Eye (tissue), 1 donor: ENCODE measurements at places on chromosomes 6 and 20.
A peak's percentile ranks its signal among the peaks of the same experiment; 100 is the strongest.

GRCh38 chr6:44868335-44868668, 459.8 kb upstream of the RUNX2 start:
- DNase-seq, result no peak

DNA sequence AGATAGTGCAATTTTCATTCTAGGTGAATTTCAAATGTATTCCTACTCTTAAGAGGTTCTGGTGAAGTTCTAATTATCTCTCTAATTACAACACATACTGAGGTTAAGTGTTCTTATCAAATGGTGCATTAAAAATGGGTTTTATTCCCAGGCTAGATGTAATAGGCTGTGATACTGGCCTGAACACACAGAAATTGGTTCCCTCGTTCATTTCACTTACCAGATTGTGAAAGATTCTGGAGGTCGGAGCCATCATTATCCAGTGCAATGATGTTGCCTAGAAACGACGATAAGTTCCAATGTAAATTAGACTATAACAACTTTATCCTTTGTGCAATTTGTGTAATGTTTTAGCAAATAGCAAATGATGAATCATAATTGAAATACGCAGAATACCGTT, 172.6 kb upstream of the SOX4 start:
- no peak for DNase-seq

- DNase-seq, result no peak
Observed at GRCh38 chr6:134657751-134658527, 292.0 kb downstream of the ALDH8A1 start.

- no peak for DNase-seq
Observed at GRCh38 chr6:77136086-77136485, 327.2 kb downstream of the HTR1B start.

GRCh38 chr6:89436226-89436625, 3.3 kb downstream of the ANKRD6 start:
- peak; percentile 6 for DNase-seq

- no peak for DNase-seq
Observed at GRCh38 chr20:10470276-10470675, 35.2 kb downstream of the SLX4IP start.

GRCh38 chr6:43964659-43965570, 162.3 kb downstream of the MRPL14 start:
- no peak for DNase-seq

DNA sequence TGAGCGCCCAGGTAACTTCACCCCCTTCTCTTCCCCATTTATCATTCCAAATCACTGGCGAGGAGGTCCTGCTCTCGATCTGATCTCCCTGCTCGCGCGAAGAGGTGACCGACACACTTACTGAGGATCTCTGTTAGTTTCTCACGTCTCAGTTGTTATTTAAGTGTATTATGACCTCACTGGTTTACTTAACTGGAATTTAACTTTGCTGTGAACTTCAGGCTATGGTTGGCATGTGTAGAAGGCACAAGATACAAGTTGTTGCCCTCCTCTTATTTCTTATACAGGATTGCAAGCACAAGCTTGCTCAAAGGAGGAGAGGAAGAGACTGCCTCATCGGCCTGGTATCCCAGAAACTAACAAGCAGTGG, 1.2 kb downstream of the RNF217 start:
- DNase-seq, result peak; percentile 71

- no peak for DNase-seq
Observed at GRCh38 chr20:19473216-19473921, 260.9 kb downstream of the SLC24A3 start.

GRCh38 chr6:25637211-25637610, 14.8 kb upstream of the SCGN start:
- DNase-seq, result no peak

DNA sequence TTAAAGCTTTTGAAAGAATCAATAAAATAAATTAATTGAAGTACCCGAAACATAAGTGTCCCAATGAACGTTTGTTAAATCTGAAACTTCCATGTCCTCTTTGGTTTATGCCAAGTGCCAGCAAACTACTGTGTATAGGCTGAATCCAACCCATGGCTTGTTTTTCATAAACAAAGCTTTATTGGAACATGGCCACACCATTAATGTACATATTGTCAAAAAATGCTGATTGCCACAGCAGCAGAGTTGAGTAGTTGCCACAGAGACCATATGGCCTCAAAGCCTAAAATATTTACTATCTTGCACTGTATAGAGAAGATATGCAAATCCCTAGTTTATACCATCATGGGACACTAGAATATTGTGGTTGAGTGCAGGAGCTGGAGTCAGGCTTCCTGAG, 406.1 kb downstream of the MAFB start:
- no peak for DNase-seq

GRCh38 chr20:39823224-39823623, 861.1 kb downstream of the DHX35 start:
- peak; percentile 16 for DNase-seq

- DNase-seq, result no peak
Observed at GRCh38 chr6:168558686-168559085, 117.7 kb downstream of the SMOC2 start.

GRCh38 chr20:35318502-35319157, 26.4 kb upstream of the FAM83C start:
- DNase-seq, result peak; percentile 58

GRCh38 chr6:118913161-118913560, 19.2 kb downstream of the ASF1A start:
- no peak for DNase-seq

DNA sequence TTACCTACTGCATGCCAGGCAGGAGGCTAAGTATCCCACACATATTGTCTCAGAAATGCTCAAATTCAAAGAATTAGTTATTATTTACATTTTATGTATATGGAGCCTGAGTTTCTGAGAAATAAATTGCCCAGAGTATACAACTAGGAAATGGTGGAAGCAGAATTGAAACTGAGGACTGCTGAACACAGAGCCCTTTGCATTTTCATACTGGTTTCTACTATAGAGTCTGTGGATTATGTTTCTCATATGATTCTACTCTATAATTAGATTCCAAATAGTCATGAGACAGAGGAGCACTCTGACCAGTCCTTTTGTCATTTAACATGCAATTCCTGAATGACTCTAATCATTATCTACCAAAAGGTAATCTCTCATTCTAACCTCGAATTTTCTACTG, 254.3 kb downstream of the LMBRD1 start:
- no peak for DNase-seq

- no peak for DNase-seq
Observed at GRCh38 chr6:43016943-43017334, 2.9 kb downstream of the KLHDC3 start.

DNA sequence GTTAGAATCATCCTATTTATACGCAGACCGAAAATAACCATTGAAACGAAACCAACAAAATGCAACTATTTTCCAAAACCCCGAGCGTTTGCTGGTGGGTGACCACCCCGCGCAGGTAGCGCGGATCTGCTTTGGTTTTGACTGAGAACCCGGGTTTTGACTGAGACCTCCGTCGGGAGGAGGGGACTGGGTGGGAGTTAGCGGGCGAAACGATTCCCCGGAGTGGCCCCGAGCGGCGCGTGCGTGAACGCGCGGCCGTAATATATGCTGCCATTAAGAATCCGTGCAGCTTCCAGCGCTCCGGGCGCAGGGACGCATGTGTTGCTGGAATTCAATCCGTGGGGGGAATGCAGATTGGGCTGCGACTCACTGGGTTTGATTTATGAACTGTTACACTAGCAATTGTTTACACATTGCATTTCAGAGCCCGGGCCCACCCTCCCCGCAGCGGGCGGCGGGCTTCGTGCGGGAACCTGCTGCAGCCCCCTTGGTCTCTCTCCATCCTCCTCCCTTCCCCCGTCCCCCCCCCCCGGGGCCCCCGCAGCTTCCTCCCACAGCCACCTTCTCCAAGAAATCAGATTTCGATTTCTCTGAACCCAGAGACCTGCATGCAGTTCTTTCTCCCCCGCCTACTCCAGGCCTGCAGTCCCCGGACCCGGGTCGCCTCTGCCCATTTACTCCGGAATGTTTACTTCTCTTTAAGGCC, 9.9 kb downstream of the NRN1 start:
- DNase-seq, result peak; percentile 88

DNA sequence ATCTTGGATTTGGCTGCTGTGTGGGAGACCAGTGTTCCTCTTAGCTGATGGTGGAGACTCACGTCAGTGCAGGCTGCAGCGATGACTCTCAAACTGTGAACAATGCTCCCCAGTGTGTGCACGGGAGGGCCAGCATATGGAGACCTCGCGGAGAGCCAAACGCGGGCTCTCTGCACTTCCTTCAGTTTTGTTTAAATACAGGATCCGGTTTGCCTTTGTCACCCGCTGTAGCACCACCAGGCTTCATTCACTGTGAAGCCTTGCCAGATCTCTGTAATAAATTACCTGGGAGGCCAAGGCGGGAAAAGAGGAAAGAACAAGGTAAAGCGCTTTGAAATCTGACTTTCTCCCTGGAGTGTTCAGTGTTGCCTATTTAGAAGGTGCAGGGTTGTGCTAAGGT, 30.7 kb upstream of the TMEM14A start:
- no peak for DNase-seq

- no peak for DNase-seq
Observed at GRCh38 chr20:50318710-50319109, 128.1 kb downstream of the CEBPB start.

- DNase-seq, result no peak
Observed at GRCh38 chr20:2920473-2920872, 47.2 kb downstream of the PTPRA start.

DNA sequence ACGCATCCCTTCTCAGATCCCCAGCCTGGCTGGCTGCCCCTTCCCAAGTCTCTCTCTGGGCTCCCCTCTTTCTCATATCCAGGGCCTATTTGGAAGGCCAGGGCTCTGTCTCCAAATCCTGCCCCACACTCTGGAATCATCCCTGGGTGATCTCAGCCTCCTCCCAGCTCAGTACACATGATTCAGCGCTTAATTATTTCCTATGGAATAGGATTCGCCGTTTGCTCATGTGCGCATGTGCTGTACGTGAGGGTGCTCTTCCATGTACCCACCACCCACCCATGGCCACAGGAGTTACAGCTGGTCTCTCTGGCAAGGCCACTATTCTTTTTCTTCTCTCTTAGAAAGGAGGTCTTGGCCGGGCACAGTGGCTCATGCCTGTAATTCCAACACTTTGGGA, 81.7 kb upstream of the FOXP4 start:
- DNase-seq, result no peak

- no peak for DNase-seq
Observed at GRCh38 chr20:23122321-23122720, 36.2 kb upstream of the CD93 start.

- DNase-seq, result no peak
Observed at GRCh38 chr6:143200167-143200770, 139.6 kb downstream of the AIG1 start.

GRCh38 chr20:63533871-63534393, 3.2 kb downstream of the PTK6 start:
- DNase-seq, result no peak

GRCh38 chr6:45032426-45032825, 295.7 kb upstream of the RUNX2 start:
- no peak for DNase-seq

- no peak for DNase-seq
Observed at GRCh38 chr6:158775832-158776231, 43.3 kb downstream of the EZR start.

GRCh38 chr6:65988006-65988405, 281.0 kb upstream of the EYS start:
- no peak for DNase-seq

DNA sequence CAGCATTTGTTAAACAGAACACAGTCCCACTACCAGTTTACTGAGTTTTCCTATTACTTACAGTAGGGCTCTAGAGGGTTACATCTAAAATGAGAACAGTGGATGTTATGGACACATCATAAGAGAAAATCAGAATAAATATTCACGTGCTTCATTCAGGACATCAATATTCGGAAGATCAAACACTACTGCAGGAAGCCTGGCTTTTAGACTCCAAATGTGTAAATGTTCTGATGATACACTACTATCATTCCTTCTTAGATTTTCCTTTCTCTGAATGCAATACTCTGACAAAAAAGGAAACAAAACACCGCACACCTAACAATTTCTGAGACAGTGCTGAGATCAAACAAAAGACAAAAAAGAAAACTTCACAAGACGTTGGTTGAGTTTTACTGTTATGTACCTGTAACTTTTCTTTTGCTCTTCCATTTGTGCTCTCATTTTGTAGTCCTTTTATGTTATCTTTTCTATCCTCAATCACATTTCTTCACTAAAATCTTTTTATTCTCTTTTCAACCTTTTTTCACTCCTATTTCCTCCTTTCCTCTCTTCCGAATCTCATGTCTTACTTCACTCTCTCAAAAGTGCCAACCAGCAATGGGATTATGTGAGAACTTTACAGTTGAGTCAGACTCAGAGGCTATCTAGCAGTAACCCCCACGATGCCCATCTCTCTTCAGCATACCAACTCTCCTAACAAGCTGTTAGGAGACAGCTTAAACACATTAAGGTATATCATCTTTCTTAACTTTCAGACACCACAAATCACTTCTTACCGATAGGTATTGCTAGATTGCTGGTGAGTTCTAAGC, 1.7 kb downstream of the FAM184A start:
- DNase-seq, result peak; percentile 29

DNA sequence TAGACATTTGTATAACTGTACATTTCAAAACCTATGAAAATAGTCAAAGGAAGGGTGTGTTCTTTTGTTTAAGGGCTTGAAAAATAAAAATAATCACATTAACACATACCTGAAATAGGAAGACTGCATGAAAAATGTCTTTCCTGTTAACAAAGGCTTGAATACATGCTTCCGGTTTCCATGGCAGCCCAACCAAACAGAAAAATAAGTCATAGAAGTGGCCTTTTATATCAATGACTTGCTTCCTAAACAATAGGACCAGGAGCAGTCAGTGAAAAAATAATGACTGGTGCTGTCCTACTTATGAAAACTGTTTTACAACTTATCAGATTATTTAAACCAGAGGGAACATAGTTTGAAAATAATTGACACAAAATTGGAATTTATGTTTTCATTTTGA, 412.6 kb upstream of the PLCB4 start:
- DNase-seq, result no peak

- no peak for DNase-seq
Observed at GRCh38 chr6:42140756-42141602, 1.4 kb downstream of the C6orf132 start.

- no peak for DNase-seq
Observed at GRCh38 chr6:3808199-3808598, 41.0 kb upstream of the FAM50B start.

DNA sequence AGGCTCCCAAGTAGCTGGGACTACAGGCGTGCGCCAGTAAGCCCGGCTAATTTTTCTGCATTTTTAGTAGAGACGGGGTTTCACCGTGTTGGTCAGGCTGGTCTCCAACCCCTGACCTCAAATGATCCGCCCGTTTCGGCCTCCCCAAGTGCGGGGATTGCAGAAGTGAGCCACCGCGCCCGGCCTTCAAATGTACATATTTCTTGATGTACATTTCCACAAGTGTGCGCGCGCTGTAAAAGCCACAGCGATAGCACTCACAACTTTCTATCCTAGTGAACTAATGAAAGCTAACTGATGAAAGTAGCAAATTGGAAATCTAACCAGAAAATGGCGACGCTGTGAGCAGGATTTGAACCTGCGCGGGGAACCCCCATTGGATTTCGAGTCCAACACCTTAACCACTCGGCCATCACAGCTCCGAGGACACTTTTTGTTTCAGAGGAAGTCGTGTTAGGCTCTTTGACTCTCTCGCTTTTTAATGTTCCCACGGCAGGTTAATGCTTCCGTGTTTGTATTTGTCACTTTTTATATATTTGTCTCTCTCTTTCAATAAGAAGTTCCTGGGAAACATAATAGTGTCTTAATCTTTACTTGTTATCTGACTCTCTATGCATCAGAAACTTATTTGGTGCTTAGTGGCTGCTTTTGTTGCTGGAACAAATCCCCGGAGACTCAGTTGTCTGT, 199.4 kb upstream of the ZNF184 start:
- peak; percentile 67 for DNase-seq

- DNase-seq, result no peak
Observed at GRCh38 chr20:13234961-13235360, 13.9 kb downstream of the ISM1 start.
